ENCODE measurements at places on chromosomes 5 and 9. TPM values are rescaled to one million over a fixed set of nuclear protein-coding genes. Genes with fewer than 3 reads are reported as not detected.

Gene MAN1B1
- total RNA-seq = 63.2 TPM

Gene LSM11
- total RNA-seq = 6.1 TPM

Gene WDR31
- 1.00 TPM for total RNA-seq

Gene ADAMTSL2
- total RNA-seq = 0.17 TPM

Gene ARAP3
- 17.0 TPM for total RNA-seq

Gene TEX10
- total RNA-seq = 19.8 TPM

Gene RPS23
- 2,058 TPM for total RNA-seq

Gene CCNJL
- not detected for total RNA-seq

Gene KCNIP1
- total RNA-seq = not detected

Gene SPINK7
- total RNA-seq = not detected

Gene C5orf52
- total RNA-seq = not detected

Gene FAM120A
- 116 TPM for total RNA-seq

Gene NUTM2G
- not detected for total RNA-seq

DNA sequence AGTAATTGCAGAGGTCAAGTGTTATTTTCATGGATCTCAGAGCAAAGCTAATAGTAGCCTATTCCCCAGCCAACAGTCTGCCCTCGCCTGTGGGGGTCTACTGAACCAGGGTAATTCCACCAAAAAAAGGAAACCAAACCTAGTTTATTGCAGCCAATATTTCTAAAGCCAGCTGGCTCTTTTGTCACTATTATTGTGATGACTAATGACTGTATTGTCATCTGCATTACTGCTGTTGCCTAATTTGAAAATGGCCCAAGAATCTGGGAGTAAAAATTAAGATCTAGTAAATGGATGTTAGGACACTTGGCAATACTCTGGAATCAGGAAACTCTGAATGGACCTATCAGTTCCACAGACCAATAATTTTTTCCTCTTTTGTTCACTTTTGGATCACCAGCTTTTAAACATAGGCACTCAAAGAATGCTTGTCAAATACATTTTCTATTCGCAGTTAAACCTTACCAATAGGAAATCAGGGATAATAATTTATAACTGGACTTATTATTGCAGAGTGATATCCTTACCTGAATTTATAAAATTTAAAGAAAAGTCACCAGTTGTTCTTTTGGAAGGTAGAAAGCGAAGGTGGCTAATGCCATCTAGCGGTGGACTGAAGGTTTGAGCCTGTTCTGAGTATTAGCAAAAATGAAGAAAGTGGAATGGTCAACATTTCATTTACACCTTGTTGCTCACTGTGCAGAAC, 69.2 kb downstream of the SYK start:
- DNase-seq = no peak

GRCh38 chr5:139340051-139340450, 1.6 kb upstream of the PAIP2 start:
- DNase-seq = no peak

DNA sequence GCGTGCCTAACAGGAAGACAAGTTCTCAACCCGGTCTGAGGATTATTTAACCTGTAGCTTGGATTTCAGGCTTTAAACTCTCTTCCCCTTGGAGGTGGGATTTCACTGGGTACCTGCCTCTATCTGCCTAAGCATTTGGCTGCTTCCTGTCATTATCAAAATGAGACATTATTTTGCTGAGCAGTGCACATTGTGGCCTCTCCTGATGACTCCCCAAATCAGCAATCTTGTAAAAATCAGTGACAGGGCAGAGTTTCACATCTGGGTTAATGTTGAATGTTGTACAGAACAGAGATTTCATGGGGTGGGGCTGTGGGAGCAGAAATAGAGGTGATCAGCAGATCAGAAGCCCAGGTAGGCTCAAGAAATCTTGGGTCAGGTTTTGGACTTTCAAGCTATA, 605.9 kb downstream of the ELAVL2 start:
- DNase-seq = no peak

DNA sequence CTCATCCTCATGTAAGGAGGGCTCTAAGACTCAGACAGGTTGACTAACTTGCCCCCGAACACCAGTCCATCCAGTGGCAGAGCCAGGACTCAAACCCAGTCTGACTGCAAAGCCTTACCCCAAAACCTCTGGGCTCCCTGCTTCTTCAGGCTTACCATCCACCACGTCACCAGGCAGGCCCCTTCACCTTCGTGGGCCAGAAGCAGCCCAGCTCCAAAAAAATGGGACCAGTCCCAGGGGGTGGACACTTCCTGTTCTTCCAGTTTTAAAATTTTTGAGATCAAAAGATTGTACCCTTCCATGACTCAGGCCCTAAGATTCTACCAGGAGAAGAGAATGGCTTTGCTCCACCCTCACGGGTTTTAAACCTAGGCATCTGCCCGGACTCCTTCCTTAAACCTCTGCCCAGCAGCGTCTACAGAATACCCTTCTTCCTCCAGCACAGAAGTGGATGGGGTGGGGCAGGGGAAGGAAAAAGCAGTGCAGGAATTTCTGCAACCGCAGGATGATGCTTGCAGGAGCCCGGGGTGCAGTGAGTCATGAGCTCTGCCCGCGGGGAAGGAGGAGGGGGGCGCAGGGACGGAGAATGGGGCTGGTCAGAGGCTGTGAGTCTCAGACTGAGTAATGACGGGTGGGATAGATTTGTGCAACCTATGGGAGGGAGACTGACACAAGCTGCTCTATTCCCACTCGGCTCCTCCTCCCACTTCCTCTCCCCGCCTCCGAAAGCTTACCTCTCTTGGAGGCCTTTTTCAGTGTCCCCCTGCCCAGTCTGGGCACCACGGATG, 50.4 kb upstream of the STXBP1 start:
- no peak for DNase-seq

DNA sequence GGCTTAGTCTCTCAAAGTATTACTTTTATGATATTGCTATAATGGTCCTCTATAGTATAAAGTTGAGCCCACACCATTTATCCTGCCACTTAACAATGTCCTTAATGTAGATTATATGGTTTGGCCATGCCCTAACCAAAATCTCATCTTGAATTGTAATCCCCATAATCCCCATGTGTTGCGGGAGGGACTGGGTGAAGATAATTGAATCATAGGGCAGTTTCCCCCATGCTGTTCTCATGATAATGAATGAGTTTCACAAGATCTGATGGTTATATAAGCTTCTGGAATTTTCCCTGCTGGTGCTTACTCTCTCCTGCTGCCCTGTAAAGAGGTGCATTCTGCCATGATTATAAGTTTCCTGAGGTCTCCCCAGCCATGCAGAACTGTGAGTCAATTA, 498.8 kb downstream of the RAB3C start:
- no peak for DNase-seq

DNA sequence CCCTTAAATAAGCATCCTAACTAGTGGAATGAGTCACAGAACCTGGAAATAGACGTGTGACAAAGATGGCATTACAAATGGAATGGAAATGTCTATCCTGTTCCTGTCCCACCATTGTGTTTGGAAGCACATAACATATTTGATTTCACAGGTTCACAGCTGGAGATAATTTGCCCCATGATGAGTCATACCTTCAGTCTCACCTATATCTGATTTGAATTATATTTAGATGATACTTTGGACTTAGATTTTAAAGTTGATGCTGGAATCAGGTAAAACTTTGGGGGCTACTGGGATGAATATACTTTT, 92.5 kb downstream of the CEMIP2 start:
- DNase-seq = no peak

GRCh38 chr5:81837667-81838306, 86.9 kb upstream of the SSBP2 start:
- DNase-seq = no peak

- DNase-seq = no peak
These were observed 36.4 kb downstream of the JADE2 start for GRCh38 chr5:134561871-134562296.

GRCh38 chr5:174312270-174312617, 266.7 kb downstream of the NSG2 start:
- no peak for DNase-seq

DNA sequence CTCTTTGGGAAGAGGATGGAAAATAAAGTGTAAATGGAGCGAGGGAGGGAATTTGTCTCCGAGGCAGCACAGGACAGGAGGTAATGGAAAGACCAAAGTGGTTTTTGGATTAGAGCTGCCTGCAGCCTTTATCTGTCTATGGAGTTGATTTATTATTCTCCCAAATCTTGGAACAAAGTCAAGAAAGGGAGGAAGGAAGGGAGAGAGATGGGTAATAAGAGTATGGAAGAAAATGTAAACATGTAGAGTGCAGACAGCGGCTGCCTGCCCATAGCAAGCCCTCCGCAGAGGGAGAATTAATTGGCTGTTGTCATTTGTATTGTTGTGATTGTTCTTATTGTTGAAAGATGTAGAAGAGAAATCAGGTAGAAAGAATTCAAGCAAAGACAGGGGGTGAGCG, 15.7 kb downstream of the KCNIP1 start:
- DNase-seq = no peak

DNA sequence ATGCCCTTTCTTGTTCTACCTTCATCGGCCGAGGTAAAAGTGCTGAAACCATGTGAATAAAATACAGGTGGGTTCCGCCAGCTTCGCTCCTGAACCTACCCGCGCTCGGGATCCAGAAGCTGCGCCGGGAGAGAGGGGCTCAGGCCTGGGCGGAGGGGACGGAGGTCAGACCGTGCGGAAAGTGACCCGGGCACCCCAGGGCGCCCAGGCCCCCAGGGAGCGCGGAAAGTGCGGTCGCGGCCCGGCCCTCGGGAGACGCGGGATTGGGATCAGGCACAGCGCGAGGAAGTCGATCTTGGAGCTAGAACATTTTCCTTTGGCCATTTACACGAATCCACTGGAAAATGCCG, 329 bp downstream of the SYK start:
- no peak for DNase-seq

DNA sequence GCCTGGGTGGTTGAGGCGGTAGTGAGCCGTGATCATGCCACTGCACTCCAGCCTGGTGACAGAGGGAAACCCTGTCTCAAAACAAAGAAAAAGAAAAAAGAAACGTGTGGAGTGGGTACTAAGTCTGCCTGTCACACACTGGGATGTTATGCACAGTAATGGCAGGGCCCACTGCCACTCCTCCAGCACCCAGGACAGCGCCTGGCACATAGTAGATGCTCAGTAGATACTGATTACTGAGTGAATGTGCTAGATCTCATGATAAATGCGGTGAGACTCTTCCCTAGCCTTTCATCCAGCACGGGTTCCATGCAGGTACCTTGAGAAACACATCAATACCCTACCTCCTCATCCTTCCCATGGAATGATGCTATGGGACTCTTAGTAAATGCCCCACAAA, 87.4 kb upstream of the HSPA9 start:
- peak; percentile 52 for DNase-seq

DNA sequence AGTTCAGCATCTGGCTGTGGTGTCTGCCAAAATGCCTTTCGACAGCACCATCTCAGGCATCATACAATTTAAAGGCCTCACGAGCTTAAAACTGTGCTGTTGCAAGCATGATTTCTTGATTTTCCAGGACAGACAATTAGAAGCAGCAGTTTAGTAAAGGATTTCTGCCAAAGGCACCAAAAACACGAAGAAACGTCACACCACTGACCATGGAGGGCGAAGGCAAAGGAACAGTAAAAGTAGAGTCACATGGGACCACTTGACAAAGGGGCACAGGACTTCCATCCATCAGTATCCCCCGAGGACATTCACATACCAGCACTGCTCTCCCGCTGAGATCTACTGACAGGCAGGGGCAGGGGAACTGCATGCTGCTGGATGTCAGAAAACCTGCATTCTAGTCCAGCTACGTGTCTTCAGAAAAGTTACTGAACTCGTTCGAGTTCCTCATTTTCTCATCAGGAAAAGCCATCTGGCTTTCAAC, 70.4 kb upstream of the FBXW11 start:
- DNase-seq = no peak

- DNase-seq = no peak
These were observed 1171.6 kb upstream of the CDH18 start for GRCh38 chr5:21159510-21160059.

GRCh38 chr9:116506685-116507084, 180.4 kb upstream of the TRIM32 start:
- no peak for DNase-seq

- no peak for DNase-seq
These were observed 25.4 kb upstream of the ZSWIM6 start for GRCh38 chr5:61306531-61307131.

GRCh38 chr9:35756275-35757225, 2.5 kb upstream of the MSMP start:
- DNase-seq = peak; percentile 84

- DNase-seq = no peak
These were observed 108.5 kb downstream of the MACIR start for GRCh38 chr5:103366918-103367549.

DNA sequence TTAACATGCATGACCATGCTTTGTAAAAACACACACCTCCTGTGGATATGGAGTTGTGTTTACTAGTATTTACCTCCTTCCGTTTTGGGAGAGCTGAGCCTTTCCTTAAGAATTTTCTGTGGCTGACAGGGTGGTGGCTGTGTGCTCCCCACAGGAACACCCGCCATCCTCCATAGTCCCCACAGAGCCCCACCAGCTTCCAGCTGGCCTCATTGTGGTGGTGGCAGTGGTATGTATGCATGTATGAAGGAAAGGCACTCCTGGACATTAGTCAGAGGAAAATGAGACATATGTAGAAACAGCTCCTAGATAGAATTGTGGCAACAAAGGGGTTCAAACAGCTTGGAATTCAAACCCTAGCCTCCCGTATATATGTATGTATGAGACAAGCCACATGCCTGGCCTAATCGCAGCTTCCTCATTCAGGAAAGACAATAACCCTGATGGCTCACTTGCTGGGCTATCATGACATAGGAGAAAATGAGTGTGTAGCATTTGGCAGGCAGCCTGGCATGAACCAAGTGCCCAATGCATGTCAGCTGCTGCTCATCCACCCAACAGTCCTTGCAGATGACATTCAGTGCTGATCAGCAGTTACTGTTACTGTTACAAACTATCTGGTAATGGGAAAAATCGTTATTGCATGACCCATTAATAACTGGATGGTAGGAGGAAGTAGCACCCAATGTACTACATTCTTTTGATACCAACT, 459.7 kb downstream of the EBF1 start:
- no peak for DNase-seq

GRCh38 chr5:93582677-93583438, at the start of gene NR2F1:
Gene NR2F1 (plus strand): TSS chr5:93583222. CDS start chr5:93585024, 1,802 bp downstream.
- no peak for DNase-seq

GRCh38 chr9:33222031-33222430, 17.9 kb upstream of the SPINK4 start:
- DNase-seq = no peak

- DNase-seq = no peak
These were observed 203.8 kb upstream of the PIK3R1 start for GRCh38 chr5:68011801-68012200.
